ENCODE measurements at places on chromosomes 2 and 18.

DNA sequence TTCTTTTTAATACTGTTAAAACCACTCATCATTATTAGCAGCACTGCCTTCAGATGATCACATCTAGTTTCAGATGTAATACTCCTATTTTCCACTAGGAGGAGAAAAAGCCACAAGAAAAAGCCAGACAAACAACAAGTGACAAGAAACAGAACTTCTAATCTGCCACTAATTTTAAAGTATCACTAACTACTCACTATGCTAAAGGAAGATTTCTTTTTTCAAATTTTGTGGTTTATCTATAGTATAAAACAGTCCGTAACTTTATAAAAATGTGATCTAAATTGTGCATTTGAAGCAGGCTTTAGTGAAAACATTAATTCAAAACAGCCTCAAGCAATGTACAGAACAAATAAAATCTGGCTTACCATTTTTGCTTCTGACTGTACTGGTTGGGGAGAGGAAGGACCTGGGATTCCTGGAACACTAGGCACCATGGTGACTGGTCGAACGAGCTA, 56.8 kb downstream of the ATF2 start:
- DNase-seq: peak; percentile 24

DNA sequence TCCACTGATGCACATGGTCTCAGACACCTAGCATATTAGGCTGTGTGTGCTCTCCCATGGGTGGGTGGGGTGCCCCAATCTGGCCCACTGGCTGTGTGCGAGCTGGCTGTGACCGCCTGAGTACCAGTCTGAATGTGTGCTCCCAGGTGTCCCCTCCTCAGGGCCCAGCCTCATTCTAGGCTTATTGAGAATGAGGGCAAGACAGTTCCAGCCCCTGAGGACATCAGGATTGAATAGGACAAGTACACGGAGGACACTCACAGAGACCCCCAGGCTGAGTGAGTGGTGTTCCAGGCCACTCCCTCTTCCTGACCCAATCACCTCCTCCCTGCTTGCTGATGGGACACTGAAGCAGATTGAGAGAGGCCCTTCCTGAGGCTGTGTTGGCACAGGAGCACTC, 116.1 kb upstream of the RAB6C start:
- DNase-seq: no peak

GRCh38 chr18:8368512-8369217, 240.6 kb upstream of the RAB12 start:
- DNase-seq: no peak

- DNase-seq: peak; percentile 2
Observed at GRCh38 chr2:11899264-11899818, 152.9 kb downstream of the LPIN1 start.

Measured in fibroblast of skin of left biceps (primary cell).